ENCODE measurements at places on chromosomes 6 and 20. TPM values are rescaled to one million over a fixed set of nuclear protein-coding genes. Genes with fewer than 3 reads are reported as not detected.
A peak's percentile ranks its signal among the peaks of the same experiment; 100 is the strongest.

- DNase-seq, result peak; percentile 81
- peaks cover 75% of the 10 kb centered on the region for H3K27me3 ChIP-seq
- H3K4me3 ChIP-seq, result no peak overlapping the region
- no peaks in the 10 kb centered on the region for H3K36me3 ChIP-seq
- H3K27ac ChIP-seq, result no peak overlapping the region
- H3K4me1 ChIP-seq, result peaks cover 13% of the 10 kb centered on the region
These were observed 21.3 kb downstream of the TNXB start for GRCh38 chr6:32087574-32088486.

GRCh38 chr20:35559042-35559693 lies 17.3 kb downstream of the ERGIC3 start:
- DNase-seq, result no peak
- no peaks in the 10 kb centered on the region for H3K36me3 ChIP-seq
- H3K4me3 ChIP-seq, result no peak overlapping the region
- H3K4me1 ChIP-seq, result no peaks in the 10 kb centered on the region

- no peak overlapping the region for H3K27ac ChIP-seq
- no peak for DNase-seq
- H3K27me3 ChIP-seq, result no peaks in the 10 kb centered on the region
These were observed 277.3 kb downstream of the CDH4 start for GRCh38 chr20:61529354-61529753.

- H3K27me3 ChIP-seq, result no peaks in the 10 kb centered on the region
- no peaks in the 10 kb centered on the region for H3K36me3 ChIP-seq
- H3K4me3 ChIP-seq, result no peak overlapping the region
- DNase-seq, result no peak
- H3K4me1 ChIP-seq, result no peaks in the 10 kb centered on the region
These were observed 290.2 kb downstream of the BTBD3 start for GRCh38 chr20:12207875-12208274.

DNA sequence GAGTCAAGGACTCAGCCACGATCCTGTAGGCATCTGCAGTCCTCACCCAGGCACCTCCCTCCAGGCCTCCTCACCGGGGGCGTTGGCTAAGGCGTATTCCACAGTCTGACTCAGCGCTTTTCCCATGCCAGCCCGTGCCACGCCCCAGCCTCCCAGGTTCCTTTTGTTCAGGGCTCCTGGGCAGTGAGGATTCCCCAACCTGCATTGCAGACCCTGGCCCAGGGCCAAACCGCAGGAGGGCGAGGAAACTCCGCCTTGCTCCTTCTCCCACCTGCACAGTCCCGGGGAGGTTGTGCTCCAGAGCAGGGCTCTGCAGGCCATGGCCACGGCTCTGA lies 202.8 kb upstream of the CST7 start:
- H3K36me3 ChIP-seq, result no peaks in the 10 kb centered on the region
- no peak for DNase-seq
- peaks cover 6% of the 10 kb centered on the region for H3K27me3 ChIP-seq

DNA sequence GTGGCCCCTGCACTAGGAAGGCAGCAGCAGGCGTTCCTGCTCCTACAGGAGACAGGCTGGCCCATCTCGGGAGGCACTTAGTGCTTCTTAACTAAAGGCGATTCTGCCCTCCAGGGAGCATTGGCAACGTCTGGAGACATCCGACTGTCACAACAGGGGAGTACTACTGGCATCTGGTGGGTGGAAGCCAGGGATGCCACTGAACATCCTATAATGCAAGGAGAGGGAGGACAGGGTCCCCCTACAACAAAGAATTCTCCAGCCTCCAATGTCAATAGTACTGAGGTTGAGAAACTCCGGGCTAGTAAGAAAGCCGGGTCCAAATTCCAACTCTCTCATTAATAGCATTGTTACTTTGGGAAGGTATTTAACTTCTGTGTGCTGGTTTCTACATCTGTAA lies 119.4 kb upstream of the ARMC2 start:
- H3K27ac ChIP-seq, result no peak overlapping the region
- peaks cover 3% of the 10 kb centered on the region for H3K36me3 ChIP-seq
- H3K4me3 ChIP-seq, result no peak overlapping the region
- H3K27me3 ChIP-seq, result peaks cover 2% of the 10 kb centered on the region
- DNase-seq, result no peak

DNA sequence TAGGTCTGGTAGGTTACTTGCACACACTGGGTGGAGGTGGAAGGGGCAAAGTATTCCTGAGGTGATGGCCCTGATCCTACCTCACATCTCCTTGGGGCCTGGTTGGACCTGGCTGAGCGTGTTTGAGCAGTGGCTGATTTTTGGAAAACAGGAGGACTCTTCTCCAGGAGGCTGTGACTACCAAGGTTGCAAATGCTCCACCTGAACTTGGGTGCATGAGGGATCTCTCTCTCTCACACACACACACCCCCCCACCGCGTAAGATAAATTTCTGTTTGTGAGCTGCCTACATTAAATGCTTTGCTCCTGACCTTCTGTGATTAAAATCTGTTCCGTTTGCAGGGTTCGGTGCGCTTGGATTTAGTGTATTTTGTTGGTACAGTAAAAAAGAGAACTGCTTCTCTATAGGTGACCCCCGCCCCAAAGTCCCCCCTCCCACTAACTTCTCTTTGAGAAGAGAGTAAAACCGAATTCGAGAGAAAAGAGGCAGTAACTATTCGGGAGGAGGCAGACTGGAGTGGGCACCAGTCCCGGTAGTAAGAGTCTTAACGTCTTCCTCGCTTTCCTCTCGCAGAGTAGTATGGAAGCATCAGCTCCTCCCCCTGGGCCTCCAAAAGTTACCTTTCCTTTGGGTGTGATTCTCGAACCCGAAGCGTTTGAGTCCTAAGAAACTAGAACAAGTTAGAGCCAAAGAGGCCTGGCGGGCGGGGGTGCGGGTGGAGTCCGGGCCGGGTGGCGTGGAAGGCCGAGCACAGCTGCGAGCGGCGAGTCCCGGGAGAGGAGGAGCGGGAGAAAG lies 585 bp upstream of the DSE start:
- H3K4me1 ChIP-seq, result peaks cover 30% of the 10 kb centered on the region
- no peak for DNase-seq
- no peaks in the 10 kb centered on the region for H3K36me3 ChIP-seq
- H3K27me3 ChIP-seq, result peaks cover 25% of the 10 kb centered on the region

DNA sequence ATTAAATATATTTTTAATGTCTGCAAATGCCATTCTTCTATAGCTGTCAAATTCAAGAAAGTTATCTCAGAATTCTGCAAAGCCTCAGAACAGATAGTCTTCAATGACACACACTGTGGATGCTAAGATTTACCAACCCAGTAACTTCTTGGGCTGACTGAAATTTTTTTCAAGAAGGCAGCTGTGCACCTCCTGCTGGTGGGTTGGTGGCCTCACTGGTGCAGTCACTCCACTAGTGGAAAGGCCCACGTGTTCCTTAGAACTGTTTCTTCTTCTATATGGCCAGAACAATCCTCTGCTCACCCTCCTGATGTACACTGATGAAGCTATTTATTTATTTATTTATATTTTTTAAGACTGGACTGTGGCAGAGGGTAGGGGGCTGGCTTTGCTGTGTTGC lies 28.1 kb upstream of the MTCL3 start:
- H3K4me3 ChIP-seq, result no peak overlapping the region
- no peak for DNase-seq
- H3K4me1 ChIP-seq, result peaks cover 3% of the 10 kb centered on the region

GRCh38 chr6:144488590-144488989 lies 203.5 kb downstream of the UTRN start:
- no peak overlapping the region for H3K27ac ChIP-seq
- H3K27me3 ChIP-seq, result no peaks in the 10 kb centered on the region
- H3K4me3 ChIP-seq, result no peak overlapping the region
- H3K4me1 ChIP-seq, result peaks cover 3% of the 10 kb centered on the region

DNA sequence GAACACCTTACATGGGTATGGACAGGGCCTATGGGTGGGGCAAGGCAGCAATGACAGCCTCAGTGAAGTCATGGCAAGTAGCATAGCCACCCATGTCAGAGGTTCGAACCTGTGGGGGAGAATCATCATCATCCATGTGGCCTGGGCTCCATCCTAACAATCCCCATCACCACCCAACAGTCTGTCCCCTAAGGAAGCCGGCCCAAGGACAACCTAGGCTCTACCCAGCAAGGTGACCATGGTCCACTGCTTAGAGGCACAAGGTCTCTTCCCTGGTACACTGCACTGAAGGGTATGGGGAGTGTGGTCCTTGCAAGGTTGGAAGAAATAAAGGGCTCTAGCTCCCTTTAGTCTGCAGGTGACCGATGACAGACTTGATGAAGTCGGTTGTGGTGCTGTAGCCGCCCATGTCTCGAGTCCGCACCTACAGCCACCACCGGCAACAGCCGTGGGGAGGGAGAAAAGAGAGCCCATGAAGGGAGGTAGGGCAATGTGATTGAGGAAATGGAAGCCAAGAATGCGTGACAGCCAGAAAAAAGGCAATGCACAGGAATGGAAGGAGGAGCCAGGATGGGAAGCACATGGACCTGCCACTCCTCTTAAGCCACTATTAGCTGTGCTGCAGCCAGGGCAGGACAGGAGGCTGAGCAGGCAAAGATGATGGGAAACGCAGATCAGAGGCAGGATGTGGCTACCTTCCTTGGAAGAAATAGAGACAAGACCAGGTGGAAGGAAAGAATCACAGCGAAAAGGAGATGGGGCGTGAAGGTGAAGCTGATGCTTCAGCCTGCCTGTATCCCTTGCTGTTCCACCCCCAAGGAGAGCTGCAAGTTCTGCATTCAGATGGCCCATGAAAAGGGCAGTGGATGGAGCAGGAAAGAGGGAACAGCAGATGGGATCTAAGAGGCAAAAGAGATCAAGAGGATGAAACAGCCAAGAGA lies 5.3 kb downstream of the IDH3B start:
- no peak for DNase-seq
- H3K4me1 ChIP-seq, result peaks cover 51% of the 10 kb centered on the region
- peak overlapping the region; percentile 52 for H3K27ac ChIP-seq

GRCh38 chr20:21981179-21981578 lies 275.7 kb downstream of the PAX1 start:
- no peaks in the 10 kb centered on the region for H3K4me1 ChIP-seq
- H3K27me3 ChIP-seq, result no peaks in the 10 kb centered on the region
- no peaks in the 10 kb centered on the region for H3K36me3 ChIP-seq
- H3K4me3 ChIP-seq, result no peak overlapping the region

- no peak overlapping the region for H3K27ac ChIP-seq
- no peaks in the 10 kb centered on the region for H3K27me3 ChIP-seq
- peaks cover 61% of the 10 kb centered on the region for H3K36me3 ChIP-seq
- DNase-seq, result no peak
These were observed 124.7 kb downstream of the PREX1 start for GRCh38 chr20:48703107-48703506.

The DYNLT2 gene
- 3.3 TPM for total RNA-seq

The PAX1 gene
- total RNA-seq, result not detected

The AK9 gene
- 6.2 TPM for total RNA-seq

The WFDC5 gene
- not detected for total RNA-seq

The EPB41L2 gene
- total RNA-seq, result 58.0 TPM
